Activated CD8-positive, alpha-beta memory T cell treated with anti-CD3 and anti-CD28 coated beads for 48 hours (primary cell): ENCODE measurements at places on chromosomes 3 and 15.

DNA sequence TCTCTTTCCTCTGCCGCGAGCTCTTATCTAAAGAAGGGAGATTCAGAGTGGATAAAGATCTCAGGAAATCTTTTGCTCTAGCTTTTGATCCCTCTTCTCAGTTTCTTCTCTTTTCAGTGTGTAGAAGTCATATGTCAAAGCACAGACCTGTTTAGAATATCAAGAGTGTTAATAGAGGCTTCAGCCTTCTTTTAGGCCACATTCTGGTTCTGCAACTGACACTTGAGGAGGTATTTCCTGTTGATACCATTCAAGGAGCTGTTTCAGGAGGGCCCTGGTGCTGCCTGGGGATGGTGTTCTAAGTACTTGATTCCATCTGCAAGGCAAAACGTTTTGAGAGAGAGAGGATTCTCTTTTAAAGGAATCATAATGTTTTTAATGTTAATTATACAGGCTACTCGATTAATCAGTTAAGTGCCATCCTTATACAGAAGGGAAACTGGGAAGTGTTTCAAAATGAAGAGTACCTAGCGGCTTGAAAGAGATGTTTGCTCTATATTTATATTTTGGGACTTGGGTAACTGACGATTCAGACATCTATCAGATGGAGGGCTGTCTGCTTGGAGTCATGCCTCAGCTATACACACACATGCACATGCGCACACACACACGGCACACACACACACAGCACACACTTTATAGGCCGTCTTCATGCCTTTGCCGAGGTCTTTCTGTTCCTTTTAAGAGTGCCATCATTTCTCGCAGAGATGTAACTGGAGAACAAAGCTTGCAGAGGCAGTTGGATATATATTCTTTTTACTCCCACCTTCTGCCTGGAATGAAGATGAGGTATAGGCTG is 313.9 kb downstream of the PTPRG start:
- no peak for DNase-seq

GRCh38 chr15:66388576-66388975 is 1.9 kb downstream of the MAP2K1 start:
- no peak for DNase-seq

- DNase-seq, result no peak
These were observed 50.3 kb upstream of the GNB5 start for GRCh38 chr15:52241489-52241888.

- DNase-seq, result no peak
These were observed 127.6 kb upstream of the LMOD3 start for GRCh38 chr3:69250014-69250413.

DNA sequence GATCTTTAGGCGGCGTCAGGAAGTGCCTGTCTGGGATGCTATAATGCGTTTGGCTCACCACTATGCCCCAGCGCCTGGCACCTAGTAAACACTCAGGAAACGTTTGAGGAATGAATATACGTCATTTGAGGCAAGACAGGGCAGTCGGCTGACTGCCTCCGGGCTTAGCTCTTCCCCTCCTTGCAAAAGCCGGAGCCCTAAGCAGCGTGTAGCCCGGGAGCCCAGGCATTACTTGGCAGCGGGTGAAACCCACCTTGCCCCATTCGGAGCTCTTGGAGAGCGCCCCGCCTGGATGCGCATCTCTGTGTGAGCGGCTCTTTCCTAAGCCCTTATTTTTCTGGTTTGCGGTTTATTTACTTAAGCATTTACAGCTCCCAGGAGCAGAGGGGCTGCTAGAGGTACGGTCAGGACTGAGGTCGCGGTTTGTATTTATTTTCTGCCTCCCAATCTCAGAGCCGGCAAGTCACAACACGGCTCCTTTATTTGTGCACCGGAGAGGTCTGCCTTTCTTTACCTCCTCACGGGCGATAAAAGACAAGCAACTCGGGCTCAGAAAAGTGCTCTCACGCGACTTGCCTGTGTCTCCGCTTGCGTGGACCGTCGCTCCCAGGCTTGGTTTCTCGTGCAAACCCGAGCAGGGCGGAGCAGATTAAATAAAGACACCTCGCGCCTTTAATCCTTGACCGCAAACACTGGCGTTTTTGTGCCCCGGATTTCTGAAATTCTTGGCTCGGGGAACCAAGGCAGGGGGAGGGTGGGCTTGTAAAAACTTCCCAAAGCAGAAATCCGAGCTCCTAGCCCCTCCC is 737 bp upstream of the ITPR1 start:
- DNase-seq, result no peak

- DNase-seq, result no peak
These were observed 17.1 kb downstream of the RBMS3 start for GRCh38 chr3:29297998-29298397.

GRCh38 chr15:79474252-79474651 is 42.1 kb downstream of the MINAR1 start:
- DNase-seq, result no peak

DNA sequence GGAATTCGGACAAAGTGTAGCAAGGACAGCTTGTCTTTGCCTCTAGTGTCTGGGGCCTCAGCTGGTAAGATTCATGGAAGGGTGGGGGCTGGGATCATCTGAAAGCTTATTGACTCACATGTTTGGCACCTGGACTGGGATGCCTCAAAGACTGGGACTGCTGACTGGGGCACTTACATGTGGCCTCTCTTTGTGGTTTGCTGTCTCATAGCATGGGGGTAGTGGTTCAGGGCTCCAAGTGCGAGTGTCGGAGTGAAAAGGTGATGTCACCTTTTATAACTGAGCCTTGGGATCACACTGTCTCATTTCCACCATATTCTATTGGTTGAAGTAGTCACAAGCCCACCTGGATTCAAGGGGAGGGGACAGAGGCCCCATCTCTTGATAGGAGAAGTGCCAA is 6.8 kb downstream of the MFSD1 start:
- no peak for DNase-seq

DNA sequence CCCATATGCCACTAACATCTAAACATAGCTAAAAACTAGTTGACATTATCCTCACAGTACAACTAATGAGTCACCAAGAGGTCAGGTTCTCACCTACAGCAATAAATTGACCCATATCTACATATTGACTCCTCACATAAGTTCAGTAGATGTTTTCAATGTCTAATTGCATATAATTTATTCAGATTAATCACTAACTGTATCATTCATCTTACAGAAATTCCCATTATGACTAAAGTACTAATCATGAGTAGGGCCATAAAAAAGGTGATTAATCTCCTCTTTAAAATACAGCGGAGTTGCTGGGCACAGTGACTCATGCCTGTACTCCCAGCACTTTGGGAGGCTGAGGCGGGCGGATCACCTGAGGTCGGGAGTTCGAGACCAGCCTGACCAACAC is 82.4 kb upstream of the ST3GAL6 start:
- DNase-seq, result no peak

GRCh38 chr3:17752876-17753631 is 10.6 kb upstream of the TBC1D5 start:
- no peak for DNase-seq

DNA sequence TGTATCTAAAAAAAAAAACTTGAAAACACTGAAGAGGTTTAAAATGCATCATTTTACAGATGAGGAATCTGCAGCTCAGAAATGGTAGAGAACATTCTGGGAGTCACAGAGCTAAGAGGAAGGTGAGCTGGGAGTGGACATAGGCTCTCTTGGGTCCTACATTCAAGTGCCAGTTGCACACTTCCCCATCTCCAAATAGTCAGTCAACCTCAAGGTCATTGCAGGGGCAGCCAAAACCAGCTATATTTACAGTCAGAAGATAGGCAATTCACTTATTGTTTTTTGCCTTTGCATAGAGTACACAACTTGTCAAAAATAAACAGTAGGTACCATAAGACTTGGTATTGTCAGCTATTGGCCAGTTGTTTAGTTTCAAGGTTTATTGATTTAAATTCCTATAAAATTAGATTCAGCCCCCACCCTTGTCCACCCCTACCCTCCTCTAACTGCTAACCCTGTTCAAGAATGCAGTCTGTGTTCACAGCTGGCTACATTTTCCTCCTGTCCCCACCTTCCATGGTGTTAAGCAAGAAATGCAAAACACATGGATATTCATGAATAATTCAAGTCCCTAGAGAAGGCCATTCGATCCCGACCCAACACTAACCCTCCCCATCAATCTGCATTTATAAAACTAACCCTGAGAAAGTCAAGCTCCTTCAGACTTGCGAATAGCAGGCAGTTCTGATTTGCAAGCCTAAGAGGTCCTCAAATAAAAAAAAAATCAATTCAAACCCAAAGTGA is 567.0 kb upstream of the MCTP2 start:
- no peak for DNase-seq

DNA sequence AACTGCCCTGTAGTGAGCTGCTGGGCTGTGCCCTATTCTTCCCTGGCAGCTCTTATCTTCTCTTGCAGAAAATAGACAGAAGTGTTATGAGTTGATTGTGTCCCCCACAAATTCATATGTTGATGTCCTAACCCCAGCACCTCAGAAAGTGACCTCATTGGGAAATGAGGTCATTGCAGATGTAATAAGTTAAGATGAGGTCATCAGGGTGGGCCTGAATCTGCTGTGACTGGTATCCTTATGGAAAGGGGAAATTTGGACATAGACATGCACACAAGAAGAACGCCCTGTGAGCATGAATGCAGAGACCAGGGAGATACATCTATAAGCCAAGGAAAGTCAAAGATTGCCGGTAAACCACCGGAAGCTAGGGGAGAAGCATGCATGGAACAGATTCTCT is 49.0 kb downstream of the SPSB4 start:
- no peak for DNase-seq

DNA sequence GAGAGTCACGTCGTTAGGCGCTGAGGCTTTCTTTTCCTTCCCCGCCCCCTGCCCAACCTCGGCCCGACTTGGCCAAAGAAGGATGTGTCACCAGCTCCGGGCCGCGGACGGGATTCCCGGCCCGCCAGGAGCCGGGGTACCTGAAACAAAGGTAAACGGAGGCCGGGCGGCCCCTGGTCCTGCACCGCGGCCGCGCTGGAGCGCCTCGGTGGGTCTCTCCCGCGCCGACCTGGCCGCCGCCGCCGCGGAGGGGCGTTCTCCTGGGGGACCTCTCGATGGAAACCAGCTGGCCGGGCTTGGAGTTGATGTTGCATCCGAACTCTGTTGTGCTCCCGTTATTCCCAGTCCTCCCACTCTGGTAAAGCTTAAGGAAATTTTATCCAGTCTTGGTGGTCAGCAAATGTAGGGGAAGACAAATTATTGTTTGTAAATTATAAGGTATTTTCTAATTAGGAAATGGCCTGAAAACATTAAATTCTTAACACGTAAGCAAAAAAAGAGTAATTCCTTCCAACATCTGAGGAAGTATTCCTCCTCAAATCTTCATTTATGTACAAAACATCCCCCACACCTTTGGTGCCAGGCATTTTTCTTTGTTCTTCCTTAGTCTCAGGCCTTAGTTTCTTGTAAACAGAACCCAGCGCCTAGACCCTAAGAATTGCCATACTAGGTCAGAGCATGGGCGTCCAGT is 888 bp downstream of the PPP2R3A start:
- DNase-seq, result no peak

DNA sequence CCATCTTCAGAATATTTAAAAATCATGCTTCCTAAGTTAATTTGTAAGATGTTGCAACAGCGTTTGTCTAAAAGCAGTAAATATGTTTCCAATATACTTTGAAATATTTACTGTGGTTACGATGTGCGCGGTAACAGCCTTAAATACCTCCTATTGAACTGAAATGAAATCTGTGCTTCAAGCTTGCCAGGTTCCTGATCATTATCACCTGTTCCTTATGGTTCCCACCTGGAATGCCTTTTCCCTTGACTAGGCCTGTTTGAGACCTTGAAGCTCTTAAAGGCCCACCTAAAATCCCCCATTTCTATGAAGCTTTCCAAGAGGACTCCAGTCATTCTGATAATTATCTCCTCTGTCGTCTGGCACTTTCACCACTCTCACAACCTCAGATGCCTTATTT is 146.7 kb downstream of the NAALADL2 start:
- DNase-seq, result no peak

DNA sequence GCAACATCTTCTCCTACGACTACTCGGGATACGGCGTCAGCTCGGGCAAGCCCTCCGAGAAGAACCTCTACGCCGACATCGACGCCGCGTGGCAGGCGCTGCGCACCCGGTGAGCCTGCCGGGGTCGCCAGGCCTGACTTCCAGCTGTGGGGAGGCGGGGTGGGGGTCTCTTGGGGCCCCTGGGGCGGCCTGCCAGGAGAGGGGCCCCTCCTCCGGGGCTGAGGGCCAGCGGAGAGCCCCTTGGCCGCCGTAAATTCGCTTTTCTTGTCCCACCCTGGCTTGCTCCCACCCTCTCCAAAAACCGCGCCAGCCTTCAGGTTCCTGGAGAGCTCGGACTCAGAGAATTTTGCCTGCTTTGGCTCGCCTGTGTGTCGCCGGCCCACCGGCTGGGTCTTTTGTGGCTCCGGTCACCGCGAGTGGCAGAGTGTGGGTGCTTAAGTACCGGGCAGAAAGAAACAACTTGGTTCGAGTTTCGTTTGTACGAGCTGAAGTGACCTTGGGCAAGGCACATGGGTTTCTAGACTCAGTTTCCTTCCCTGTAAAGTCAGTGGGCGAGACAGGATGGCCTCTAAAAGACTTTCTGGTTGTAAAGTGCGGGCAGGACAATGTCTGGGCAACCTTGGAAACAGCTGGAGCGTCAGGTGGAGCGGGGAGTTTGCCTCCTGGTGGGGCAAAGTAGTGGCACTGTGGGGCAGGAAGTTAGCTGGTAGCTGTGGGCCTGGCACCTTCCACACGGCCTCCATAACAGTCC is 976 bp downstream of the ABHD17C start:
- DNase-seq, result no peak

DNA sequence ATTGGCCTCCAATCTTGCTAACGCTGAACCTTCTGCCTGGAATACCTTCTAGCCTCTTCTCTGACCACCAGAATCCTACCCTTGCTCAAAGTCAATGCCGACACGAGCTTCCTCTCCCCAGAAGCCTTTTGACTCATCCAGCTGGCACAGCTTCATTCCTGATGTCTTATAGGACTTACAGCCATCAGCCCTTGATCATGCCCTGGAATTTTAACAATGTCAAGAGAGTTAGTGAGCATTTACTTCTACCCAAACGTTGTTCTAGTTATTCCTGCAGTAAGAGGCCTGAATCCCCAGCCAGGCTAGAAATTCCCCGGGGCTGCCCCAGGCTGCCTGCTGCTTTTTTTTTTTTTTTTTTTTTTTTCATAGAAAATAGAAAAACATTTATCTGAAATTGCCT is 3.9 kb downstream of the CYP1A2 start:
- no peak for DNase-seq

GRCh38 chr3:80055306-80055705 is 287.5 kb upstream of the ROBO1 start:
- DNase-seq, result no peak

GRCh38 chr3:13260259-13261103 is 159.6 kb downstream of the NUP210 start:
- DNase-seq, result no peak
